CD4-positive, alpha-beta T cell treated with Interferon alpha-2 for 1 hour (primary cell): ENCODE measurements at places on chromosomes 7 and 10.

- DNase-seq: no peak
Observed at GRCh38 chr10:112723876-112724275, 226.2 kb upstream of the TCF7L2 start.

DNA sequence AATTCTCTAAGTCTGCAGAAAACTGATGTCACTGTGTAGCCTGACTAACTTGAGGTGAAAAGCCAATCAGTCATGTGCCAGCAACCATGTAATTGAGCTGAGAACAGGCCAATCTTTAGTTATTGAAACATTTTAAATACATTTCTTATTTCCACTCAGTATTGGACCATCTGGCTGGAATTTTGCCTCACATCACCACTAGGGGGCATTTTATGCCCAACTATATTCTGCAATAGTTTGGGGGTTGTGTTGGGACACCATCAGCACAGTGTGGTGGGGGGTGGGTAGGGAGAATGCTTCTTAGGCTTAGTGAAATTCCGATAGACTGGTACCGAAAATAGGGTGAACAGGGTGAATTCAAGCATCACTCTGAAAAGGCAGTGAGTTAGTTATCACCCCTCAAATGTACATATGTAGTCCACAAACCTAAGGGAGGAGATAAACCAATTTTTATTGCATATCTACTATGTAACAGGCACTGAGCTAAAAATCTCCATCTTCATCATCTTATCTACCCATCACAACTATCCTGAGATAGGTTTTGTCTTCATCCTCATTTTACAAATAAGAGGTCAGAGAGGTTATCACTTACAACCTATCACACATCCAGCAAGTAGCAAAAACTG is 17.8 kb downstream of the NPSR1 start:
- DNase-seq: no peak

- peak; percentile 82 for DNase-seq
Observed at GRCh38 chr10:22316286-22317075, at the start of gene COMMD3. TSS of gene COMMD3 (plus strand) at chr10:22316388. CDS start at chr10:22316418, 30 bp downstream.

DNA sequence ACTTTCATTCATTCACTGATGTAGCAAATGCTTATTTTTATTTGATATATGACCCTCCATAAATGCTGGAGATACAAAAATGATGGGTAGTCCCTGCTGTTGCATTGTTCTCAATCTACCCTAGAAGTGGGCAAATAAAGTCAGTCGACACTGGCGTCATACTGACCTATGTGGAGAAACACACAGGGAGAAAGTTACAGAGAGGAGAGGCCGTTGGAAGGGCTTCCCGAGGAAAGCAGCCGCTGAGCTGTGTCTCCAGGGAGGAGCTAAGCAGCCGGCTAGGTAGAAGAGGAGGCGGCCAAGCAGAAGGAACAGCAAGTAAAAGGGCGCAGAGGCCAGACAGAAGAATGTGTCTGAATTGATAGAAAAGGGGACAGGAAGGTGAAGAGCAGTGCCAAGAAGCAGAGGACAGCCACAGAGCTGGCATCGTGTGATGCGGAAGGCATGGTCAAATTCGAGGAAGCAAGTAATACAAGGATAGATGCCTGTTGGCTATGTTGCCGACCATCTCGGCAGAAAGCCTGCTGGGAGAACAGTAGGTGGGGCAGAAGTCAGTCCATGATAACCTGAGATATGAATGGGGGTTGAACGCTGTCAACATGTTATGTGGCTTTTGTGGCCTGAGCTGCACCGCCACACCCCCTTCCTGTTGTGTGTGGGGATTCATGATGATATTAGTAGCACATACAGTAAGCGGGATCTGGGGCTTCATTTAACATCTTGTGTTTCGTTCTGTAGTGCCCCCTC is 25.9 kb downstream of the ST8SIA6 start:
- peak; percentile 78 for DNase-seq

DNA sequence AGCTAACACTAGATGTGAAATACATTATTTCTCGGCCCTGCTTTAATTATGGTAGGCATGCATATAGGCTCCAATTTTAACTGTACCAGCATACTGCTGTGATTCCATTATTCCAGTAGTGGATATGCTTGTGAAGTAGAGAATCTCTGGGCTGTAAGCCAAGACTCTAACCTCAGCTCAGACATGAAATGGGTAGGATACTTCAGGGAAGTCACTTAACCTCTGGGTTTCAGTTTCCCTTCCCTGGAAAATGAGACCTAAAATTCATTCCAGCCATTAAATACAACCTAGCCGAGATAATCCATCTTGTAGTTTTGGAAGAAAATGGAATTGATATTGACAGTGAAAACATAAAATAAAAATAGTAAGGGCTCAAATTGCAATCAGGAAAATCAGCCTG is 59.6 kb upstream of the TRIL start:
- no peak for DNase-seq

DNA sequence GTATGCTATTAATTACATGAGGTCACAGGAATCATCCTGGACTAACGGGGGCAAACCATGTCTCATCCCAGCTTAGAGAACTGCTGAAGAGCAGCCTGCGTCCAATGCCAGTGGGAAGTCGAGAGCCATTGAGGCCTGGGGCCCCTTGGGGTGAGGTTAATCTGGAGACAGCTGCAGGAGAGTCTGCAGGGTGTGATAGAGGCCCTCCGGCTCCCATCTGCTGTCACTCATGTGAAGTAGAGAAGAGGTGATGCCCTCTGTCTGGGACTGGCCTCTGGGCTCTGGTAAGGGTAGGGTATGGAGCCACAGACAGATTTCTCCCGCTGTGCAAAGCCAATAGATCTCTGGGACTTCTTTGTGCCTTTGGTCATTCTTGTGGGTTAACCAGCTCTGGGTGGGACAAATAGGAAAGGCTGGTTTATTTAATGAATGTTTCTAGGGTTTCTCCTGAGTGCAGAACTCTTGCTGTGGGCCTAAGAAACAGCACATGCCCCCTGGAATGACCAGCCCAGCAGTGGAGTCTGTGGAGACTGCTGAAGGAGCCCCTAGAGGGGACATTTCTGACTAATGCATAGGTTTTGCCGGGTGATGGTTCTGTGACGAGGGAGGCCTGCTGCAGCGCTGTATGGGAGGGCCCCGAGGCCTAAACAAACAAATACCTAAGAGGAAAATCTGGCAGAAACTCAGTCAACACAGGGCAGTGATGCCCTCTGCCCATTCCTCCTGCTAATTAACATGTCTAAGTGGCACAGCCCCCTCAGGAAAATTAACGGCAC is 34.5 kb downstream of the CRHR2 start:
- no peak for DNase-seq

- DNase-seq: no peak
Observed at GRCh38 chr7:158025686-158026600, 561.7 kb downstream of the PTPRN2 start.

DNA sequence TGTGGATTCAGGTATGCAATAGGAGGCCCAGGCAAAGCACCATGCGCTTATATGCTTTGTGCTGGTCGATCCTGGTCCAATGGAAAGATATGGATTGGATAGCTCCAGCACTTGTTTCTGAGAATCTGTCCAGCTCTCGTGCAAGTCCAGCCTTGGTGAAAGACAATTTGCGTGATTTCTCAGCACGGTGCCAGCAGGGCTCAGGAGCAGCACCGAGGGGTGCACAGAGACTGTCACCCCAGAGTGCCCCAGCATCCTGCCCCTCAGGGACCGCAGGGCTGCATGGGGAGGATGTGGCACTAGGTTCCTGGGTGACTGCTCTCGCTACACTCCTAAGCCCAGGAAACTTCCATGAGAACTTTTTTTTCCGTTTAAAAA is 225.2 kb downstream of the WDR37 start:
- no peak for DNase-seq

DNA sequence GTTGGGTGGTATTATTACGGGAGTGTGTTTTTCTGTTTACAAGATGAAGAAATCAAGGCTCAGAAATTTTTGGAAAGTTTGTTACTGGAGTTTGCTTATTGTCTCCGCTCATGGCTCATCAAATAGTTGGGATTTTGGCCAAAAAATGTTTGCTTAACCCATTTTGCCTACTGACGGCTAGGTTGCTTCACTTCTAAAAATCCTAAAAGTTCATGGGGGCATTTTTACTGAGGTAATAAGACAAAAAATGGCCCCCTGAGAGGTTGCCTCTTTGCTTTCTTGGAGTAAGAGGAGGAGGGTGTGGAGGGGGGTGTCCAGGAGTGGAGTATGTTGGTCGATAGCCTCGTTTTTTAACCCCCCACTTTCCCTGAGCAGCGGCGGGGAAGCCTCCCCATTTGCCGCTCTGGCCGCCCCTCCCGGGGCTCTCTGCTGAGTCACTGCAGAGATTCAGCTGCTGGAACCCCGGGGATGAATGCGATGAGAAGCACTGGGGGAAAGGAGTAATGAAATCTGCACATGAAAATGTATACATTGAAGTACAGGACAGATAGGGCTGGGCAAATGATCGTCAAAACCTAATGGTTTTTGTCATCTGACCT is 1.5 kb downstream of the MEST start:
- no peak for DNase-seq

- DNase-seq: no peak
Observed at GRCh38 chr10:45505311-45505710, 131.3 kb downstream of the ALOX5 start.

- no peak for DNase-seq
Observed at GRCh38 chr7:47405286-47405904, 176.5 kb downstream of the TNS3 start.

GRCh38 chr10:110918643-110919348 is at the start of gene BBIP1:
TSS of gene BBIP1 (minus strand) at chr10:110919180. CDS start at chr10:110918157, 1,023 bp downstream.
- no peak for DNase-seq

DNA sequence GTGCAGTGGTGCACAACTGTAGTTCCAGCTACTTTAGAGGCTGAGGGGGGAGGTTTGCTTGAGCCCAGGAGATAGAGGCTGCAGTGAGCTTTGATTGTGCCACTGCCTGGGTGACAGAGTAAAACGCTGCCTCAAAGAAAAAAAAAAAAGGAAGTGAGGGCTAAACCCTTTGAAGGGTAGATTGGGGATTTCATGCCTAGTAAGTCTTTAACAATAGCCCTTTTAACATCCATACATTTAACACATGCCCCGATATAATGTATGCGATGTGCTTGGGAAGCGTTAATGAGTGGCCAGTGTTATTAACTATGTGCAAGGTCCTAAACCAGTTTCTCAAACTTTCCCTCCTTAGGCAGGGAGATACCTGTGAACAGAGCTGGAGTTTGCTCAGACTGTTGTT is 229.2 kb upstream of the HPS1 start:
- no peak for DNase-seq

- no peak for DNase-seq
Observed at GRCh38 chr10:125628104-125629049, 54.6 kb downstream of the TEX36 start.

DNA sequence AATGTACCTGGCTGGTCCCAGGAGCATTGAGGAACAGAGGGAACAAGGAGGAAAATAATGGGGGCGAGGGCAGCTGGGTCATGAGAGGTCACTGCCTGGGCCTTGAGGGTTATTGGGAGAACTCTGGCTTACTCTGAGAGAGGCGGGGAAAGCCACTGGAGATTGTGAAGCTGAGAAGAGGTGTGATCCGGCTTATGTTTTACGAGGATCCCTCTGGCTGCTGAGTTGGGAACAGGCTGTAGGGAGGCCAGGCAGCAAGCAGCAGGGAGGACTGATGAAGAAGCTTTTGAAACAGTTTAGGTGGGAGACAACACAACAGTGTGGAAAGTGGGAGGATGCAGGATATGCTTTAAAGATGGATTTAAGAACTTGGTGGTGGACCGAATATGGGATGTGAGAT is 87.3 kb downstream of the FANK1 start:
- no peak for DNase-seq

GRCh38 chr10:125560947-125561346 is 122.0 kb downstream of the TEX36 start:
- no peak for DNase-seq

DNA sequence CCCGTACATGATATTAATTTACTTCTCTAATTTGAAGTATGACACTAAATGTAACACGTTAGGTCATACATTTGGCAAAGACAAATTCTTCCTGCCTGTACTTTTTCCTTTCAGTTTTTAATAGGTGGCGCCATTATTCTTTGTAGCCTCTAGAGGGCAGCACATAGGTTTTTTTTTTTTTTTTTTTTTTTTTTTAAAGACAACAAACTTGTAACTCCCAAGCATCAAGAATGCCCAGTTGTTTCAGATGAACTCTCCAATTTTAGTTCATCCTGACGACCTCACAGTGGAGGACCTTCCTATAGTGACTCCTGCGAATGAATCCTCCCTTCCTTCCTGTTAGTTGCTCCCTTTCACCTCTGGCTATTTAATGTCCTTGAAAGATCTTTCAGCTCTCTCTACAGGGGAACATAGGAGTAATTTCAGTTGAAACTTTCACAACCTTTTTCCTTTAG is 139.3 kb upstream of the HDAC9 start:
- DNase-seq: peak; percentile 34

DNA sequence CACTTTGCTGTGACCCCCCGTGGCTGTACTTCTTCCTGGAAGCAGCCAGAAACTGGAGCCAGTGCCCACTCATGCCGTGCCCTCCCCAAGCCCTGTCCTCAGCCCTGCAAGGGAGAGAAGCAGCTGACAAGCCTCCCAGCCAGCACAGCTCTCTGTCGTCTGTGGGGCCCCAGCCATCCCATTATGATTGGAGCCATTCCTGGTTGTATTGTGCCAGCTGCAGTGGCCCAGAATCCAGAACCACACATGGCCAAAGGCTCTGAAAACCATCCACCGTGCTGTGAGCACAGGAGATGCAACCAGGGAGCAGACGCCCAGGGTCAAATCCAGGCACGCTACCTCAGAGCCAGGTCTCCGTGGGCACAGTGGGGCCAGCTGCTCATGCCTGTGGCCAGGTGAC is 18.7 kb downstream of the GRID2IP start:
- no peak for DNase-seq

DNA sequence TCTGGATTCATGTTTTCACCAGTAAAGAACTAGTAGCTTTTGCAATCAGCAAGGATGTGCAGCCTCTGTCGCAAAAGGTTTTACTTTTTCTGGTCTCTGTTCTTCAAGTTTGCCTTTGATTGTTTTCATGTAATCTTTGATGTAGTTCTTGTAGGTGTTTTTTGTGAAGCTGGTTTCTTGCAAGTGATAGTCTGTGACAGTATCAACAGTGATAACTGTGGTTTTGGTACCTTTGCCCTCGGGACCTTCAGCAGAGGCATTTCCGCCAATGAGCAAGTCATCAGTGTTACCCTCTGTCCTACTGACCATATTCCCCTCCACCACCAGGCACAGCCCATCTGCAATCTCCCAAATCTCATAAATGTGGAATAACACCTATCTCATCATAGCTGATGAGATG is 55.1 kb downstream of the IPMK start:
- DNase-seq: no peak
